ENCODE measurements at places on chromosomes 13 and 19.
A peak's percentile ranks its signal among the peaks of the same experiment; 100 is the strongest.

- peak; percentile 63 for DNase-seq
Observed at GRCh38 chr13:106083620-106084350, 451.7 kb downstream of the EFNB2 start.

DNA sequence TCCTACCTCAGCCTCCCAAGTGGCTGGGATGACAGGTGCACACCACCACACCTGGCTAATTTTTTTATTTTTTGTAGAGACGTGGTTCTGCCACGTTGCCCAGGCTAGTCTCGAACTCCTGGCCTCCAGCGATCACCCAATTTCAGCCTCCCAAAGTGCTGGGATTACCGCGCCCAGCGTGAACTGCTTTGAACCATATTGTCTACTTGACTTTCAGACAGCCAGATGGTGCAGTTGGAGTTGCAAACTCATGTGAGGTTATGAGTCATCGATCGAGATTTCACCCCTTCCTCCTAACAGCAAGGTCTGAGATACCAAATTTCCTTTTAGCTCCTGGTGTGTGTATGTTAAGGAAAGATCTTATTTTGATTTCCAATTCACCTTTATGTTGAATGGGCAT is 2.7 kb downstream of the SLC27A1 start:
- DNase-seq = peak; percentile 83

DNA sequence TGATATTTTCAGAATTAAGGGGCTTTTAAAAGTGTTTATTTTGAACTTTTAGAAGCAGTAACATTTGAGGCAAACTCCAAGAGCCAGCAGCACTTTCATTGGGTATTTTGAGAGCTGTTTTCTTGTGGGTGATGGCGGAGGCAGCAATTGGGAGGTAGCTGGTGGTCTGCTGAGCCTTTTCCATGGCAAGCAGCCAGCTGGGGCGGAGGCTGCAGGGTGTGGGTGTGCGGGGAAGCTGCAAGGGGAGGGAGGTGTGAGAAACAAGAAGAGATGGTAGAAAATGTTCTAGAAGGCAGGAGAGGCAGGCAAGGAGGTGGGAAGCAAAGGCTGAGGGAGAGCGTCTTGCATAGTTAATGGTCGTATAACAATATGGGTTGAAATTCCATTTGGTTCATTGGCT is 223.4 kb upstream of the HTR2A start:
- no peak for DNase-seq

GRCh38 chr13:48925001-48925400 is 50.7 kb upstream of the FNDC3A start:
- no peak for DNase-seq

GRCh38 chr13:102799426-102800144 is 666 bp downstream of the BIVM start:
- no peak for DNase-seq

- DNase-seq = no peak
Observed at GRCh38 chr19:42344336-42344893, 19.0 kb downstream of the MEGF8 start.

GRCh38 chr13:65768545-65768944 is 1461.6 kb downstream of the PCDH9 start:
- no peak for DNase-seq

- DNase-seq = no peak
Observed at GRCh38 chr19:14843169-14843568, 5.6 kb downstream of the OR7A10 start.

- DNase-seq = no peak
Observed at GRCh38 chr19:35908010-35908441, at the start of gene TYROBP. TSS of gene TYROBP (minus strand) at chr19:35908295. CDS start at chr19:35908228, 67 bp downstream.
